ENCODE measurements at places on chromosomes 6 and 20.

DNA sequence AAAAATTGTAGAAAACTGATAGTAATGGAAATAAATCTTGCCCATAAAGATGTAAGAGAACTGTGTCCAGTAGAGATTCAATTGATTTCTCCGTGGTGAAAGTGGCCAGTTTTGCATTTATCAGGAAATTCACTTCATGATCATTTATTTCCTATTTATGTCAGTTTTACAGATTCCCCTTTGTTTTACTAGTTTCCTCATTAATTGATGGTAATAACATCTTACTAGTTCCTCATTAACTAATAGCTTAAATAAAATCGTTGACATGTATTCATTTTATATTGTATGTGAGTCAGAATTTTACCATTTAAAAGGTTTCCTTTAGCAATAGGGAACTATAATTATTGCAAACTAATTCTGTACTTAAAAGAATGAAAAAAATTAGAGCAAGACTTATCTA, 99.8 kb upstream of the ADGRF1 start:
- DNase-seq: no peak

DNA sequence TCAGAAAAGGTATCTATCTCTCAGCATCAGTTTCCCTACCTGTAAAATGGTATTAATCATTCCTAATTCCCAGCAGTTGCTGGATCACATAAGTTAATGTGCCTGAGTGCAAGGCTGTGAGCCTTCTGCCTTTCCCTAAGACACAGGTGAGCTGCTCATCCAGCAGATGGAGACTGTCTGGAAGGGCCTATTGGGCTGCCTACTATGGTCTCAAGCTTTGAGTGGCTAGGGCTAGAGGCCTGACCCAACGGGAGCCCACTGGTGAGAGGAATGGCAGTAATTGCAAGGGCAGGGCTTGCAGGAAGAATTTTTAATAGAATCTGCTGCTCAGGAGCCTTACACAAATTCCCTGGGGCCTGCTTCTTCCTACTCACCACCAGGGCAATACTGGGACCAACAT, 4.3 kb downstream of the KHDC1 start:
- DNase-seq: no peak

DNA sequence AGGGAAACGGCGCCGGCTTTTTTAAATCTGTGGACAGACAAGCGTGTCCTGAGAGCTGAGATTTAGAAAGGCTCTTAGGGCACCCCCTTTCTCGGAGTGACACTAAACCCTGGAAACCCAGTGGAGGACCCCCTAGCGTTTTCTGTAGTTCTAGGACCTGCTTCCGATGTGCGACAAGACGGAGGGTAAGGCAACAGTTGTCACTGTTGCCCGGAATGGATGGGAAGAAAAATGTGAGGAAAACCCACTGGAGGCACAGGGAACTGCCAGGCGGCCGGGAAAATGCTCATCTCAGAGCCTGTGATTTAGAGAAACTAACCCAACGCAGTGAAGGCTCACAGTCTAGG, 551 bp upstream of the ATP5F1E start:
- DNase-seq: no peak

GRCh38 chr20:59160389-59161115, 3.1 kb upstream of the ZNF831 start:
- no peak for DNase-seq

GRCh38 chr20:5971203-5971602, 20.8 kb downstream of the MCM8 start:
- no peak for DNase-seq

DNA sequence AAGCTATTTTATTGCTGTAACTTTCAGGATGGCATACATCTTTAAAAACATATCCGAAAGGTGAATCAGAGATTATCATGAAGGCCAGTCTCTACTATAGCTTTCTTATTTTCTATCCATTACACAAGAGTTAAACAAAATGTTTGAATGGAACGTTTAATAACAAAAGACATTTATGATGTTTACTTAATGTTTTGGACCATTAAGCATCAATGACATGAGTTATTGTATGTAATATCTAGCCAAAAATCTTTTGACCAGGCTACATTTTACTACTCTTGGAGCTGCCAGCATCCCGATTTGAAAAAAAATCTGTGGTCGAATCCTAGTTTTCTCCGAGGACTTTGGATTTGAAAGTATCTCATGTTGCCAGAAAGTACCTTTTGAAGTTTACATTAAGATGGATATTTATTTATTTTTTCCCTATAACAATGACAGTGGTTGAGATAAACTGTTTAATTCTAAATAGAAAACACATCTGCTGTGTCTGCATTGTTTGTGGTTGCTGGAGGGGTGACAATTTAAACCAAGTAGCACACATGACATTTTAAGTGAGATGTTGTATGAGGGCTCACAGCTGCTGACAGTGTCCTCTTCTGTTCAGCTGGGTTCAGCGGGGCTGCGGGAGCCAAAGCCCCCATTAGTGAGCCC, 293.7 kb upstream of the TCF21 start:
- DNase-seq: no peak
